Activated T-cell treated with anti-CD3 and anti-CD28 coated beads, Interleukin-2, amount 50 U/mL, for 72 hours (primary cell): ENCODE measurements at places on chromosomes 11 and 22.

GRCh38 chr11:77724636-77725035, 87.0 kb upstream of the CLNS1A start:
- DNase-seq, result no peak

GRCh38 chr22:26681395-26681821, 24.0 kb downstream of the MIAT start:
- no peak for DNase-seq

DNA sequence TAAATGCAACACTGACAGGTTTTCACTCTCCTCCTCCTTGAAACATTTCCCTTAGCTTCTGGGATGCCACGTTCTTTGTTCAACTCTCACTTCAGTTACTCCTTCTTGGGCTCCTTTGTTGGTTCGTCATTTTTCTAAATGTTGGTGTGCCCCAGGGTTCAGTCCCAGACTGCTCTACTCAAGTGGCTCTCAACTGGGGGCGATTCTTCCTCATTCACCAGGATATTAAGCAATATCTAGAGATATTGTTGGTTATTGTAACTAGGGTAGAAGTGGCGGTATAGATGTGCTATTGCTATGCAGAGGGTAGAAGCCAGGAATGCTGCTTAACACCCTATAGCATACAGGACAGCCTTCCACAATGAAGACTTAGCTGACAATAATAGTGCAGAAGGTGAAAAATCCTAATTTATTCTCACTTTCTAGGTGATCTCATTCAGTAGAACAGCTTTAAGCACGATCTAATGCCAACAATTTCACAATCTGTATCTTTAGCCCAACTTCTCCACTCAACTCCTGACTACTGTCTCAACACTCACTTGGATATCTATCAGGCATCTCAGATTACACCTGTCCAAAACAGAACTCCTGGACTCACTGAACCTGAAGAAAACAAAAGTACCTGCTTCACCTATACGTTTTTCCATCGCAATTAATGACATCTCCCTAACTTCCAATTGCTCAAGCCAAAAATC, 4.6 kb downstream of the NUP160 start:
- DNase-seq, result no peak

- no peak for DNase-seq
Measured at GRCh38 chr11:118953265-118953664, 2.8 kb upstream of the UPK2 start.

DNA sequence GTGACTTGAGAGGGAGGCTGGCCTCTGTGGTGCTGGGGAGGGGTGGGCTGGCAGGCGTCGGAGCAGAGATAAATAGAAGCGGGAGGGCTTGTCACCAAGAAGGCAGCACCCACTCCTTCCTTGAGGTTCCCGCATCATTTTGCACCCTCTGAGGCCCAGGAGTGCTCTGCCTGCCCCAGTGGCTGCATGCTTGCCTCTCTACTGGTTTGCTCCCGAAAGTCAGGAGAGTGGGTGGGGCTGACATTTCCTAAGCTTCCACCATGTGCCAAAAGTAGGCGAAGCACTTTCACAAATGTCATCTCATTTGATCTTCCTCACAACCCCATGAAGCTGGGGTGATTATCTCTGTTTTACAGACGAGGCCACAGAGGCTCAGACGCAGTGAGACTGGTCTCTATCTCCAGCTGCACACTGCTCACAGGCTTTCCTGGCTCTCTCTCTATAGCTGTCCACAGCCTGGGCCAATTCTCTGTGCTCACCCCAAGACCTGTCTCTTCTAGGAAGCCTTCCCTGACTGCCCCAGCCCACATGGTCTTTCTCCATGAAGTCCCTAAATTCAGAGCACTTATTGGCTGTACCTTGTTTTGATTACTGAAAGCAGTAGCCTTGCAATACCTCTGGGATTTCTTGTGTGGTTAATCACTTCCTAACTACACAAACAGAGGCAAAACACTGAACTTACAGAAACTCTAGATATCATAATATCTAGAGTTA, 2.6 kb upstream of the UCP3 start:
- DNase-seq, result peak; percentile 82

DNA sequence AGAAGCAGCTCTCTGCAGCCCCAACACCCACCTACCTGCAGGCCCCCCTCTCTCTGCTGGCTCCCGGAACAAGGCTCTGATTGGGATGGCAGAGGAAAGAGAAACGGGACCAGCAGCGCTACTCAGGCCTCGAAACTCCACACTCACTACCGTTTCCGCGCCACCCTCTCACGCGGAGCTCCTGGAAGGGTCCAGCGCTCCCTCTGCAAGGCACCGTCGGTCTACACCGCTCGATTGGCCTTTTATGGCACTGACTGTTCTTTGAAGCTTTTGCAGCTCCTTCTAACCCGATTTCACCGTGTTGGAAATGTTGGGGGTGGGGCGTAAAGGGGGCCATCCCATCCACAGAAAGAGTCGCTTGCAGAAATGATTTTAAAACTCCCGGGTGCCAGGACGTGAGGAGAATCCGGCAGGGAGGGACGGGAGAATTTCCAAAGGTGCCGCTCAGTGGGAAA, 323 bp upstream of the PANX1 start:
- peak; percentile 42 for DNase-seq

DNA sequence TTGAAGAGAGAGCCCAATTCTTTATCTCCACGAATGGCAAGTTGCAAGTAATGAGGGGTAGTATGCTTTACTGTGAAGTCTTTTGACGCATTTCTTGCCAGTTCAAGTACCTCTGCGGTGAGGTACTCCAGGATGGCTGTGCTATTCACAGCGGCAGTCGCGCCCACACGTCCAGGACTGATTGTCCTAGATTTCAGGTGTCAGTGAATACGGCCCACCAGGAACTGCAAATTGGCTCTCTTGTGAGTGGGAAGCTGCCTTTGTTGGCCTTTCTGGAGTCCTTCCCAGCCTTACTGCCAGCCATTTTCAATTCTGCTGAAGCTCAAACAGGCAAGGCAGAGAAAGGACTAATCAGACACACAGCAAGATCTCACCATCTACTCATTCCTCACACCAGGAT, 8.5 kb downstream of the PPFIA1 start:
- DNase-seq, result no peak

GRCh38 chr11:106159836-106160235, 82.4 kb downstream of the AASDHPPT start:
- no peak for DNase-seq

- DNase-seq, result no peak
Measured at GRCh38 chr22:20814221-20814808, 40.4 kb downstream of the SERPIND1 start.

DNA sequence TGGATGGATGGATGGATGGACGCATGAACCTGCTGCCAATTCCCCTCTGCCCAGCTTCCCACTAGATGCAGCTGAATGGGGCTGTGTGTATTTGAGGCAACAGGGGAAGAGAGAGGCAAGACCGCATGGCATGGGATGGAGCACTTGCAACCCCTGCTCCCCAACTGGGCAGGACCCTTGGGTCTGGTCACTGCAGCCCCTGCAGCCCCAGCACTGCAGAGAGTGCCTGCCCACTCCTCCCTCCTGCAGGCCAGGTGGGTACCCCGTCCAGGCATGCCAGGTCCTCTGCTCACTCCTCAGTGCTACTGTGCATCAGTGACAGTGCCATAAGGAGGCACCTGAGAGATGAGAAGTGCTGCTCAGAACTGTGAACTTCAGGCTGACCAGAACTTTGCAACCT, 40.3 kb downstream of the OSBPL5 start:
- DNase-seq, result no peak

GRCh38 chr11:45872651-45873356, 12.6 kb upstream of the MAPK8IP1 start:
- peak; percentile 44 for DNase-seq

DNA sequence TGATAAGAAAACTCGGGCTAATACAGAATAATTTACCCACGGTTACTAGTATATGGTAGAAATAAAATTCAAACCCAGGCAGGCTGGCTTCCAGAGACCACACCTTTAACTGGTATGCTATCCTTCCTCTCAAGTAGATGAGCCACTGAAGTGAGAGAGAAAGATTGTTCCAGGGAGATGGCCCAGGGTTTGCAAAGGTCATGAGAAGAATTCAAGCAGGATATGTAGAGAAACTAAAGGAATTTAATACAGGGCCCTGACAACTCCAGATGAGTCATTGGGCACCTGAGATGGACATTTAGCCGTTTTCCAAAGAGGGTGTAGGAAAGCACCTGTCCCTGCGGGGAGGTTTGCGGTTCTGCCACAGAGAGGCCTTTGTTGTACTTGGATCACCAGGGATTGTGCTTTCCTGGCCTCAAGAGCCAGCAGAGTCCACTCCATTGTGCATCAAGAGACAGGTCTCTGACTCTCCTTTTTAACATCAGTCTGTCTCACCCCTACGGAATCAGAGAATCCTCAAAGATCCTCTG, 152.7 kb upstream of the BLID start:
- no peak for DNase-seq

- DNase-seq, result no peak
Measured at GRCh38 chr22:48259991-48260670, 1497.7 kb downstream of the TBC1D22A start.

DNA sequence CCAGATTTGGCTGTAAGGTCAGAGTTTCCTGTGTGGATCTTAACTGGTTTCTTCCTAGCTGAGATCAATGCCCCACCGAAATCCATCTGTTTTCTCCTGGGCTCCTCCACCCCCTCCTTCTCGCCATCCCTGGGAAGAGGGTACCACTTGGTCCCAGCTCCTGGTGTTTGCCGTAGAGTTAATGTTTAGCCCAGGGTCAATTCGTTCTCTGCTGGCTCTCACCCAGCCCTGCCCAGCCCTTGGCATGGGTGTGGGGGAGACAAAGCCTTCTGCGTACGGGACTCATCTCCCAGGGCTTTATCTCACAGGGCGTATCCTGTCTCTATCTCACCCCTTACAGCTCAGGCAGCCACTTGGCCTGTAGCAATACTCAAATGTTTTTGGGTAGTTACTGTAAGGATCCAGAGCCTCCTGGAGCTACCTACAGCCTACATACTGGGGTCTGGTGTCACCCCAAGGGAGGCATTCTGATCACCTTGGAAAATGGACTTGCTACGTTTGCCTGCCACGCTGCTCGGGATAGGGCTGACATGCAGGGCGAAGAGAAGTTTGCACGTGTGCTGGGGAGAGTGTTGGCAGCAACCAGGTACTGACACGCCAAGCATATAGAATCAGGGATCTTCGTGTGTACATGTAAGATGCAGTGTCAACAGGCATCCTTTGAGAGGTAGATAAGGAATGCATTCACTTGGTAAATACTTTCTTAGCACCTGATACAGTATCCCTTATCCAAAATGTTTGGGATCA, 66.1 kb downstream of the SCN3B start:
- no peak for DNase-seq

- no peak for DNase-seq
Measured at GRCh38 chr11:26228778-26229177, 103.2 kb upstream of the ANO3 start.

DNA sequence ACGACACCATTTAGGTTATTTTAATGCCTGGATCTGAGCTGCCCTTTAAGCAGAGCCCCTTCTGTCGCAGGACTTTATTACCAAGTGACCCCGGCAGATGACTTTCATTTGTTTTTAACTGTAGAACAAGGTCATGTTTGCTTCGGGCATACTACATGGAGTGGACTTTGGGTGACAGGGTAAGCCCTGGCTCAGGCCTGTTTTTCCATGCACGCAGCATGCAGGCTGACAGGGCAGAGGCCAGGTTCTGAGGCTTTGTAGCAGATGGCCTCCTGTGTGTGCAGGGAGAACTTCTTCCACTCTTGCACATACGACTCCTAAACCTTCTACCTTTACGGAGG, 50.5 kb downstream of the SNX19 start:
- no peak for DNase-seq

DNA sequence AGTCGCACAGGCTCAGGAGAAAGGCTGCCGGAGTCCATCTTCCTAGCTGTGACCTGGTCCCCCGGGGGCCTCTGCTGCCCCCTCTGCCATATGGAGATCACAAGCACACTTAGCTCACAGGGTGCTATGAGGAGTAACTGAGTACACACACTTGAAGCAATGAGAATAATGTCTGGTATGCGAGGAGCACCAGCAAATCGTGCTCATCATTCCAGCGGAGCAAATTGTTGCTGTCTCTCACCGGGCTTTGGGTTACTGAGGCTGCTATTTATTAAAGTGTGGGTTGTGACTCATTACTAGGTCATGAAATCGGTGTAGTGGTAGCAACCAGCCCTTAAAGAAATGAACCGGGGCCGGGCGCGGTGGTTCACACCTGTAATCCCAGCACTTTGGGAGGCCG, 48.1 kb upstream of the EIF3D start:
- DNase-seq, result no peak

DNA sequence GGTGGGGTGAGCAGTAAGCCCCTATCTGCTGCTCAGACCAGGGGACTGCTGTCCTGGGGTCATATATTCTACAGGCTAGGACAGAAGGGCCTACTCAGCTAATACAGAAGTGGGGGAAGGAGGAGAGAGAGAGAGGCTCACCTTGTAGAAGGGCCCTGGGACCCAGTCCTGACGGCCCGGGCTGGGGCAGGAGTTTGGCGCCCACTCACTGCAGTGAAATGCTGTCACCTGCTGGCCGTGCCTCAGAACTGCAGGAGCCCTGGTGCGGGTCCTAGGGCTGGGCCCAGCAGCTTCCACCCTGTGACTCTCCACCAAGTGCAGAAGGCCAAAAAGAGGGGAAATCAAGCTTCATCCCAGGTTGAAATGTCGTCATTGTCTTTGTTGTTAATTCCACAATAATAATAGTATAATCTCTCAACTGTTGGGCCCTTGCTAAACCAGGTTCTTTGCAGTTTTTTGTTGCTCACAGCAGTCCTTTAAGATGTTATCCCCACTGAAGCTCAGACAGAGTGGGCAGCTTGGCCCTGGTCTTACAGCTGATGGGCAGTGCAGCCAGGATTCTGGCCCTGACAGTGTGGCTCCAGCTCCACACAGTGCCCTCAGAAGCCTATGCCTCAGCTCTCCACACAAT, 29.6 kb downstream of the TRIM29 start:
- DNase-seq, result peak; percentile 62

DNA sequence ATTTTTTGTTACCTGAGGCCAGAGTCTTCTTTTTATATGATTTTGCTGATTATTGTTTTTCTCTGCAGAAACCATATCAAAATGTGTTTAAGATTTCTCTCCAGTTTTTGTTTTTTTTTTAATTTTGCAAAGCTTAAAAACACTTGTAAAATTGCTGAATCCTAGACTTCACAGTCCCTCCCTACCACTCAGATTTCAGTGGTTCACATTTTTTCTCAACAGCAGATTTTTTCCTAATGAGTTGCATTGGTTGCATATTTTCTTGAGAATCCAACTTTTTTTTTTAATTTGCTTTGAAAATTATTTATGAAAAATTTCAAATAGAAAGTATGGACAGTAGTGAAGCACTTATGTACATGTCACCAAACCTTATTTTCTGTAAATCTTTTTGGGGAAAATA, 5.8 kb downstream of the ARL14EP start:
- no peak for DNase-seq

DNA sequence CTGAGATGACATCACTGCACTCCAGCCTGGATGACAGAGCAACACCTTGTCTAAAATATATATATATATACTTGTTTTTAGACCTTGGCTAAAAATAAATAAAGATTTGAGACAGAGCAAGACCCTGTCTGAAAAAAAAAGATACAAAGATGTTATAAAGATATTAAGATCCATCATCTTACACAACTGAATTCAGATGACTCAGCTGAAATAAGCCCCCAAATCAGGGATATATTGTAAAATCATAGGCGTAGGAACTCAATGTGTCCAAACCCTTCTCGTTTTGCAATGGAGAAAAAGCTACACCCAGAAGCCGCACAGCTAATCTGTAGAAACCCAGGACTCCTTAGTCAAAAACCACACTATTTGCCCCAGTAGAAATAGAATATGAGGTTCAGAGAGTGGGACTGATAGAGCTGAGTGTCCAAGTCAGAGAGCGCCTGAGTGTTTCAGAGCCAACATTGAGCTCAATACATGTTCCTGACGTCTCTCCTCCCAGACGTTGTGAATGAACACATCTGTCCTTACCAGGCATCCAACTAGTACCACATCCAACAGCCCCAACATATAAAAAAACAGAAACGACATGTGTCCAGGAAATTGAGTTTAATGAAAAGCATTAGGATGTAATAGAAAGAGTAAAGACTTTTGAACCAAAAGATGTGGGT, 207.9 kb upstream of the BLID start:
- no peak for DNase-seq
